ENCODE measurements at places on chromosomes 5 and 9.

- DNase-seq = peak; percentile 63
Observed at GRCh38 chr5:140402258-140403074, 833 bp downstream of the ANKHD1 start.

- no peak for DNase-seq
Observed at GRCh38 chr5:173326501-173326960, 1.7 kb downstream of the STC2 start.

DNA sequence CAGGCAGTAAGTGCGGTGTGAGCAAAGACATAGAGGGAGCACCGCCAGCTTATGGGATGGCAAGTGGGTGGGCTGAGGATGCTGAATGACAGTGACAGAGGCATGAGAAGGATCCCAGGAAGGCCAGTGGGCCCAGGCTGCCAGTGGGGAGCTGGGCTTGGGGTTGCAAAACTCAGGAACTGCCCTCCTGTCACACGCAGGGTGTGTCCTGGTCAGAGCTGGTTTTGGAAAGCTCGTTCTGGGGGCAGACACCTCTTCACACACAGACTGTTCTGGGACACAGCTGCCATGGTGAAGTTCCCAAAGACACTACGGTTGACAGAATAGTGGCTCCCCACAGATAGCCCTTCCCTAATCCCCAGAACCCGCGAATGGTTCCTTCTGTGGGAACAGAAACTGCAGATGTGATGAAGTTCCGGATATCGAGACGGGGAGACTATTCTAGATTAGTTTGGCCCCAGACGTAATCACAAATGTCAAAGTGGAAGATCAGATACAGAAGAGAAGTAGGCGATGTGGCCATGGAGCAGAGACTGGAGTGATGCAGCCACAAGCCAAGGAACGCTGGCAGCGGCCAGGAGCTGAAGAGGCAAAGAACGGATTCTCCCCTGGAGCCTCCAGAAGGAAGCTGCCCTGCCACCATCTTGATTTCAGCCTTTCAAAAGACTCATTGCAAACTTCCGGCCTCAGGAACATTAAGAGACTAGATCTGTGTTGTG lies 159.0 kb downstream of the COL23A1 start:
- DNase-seq = no peak

DNA sequence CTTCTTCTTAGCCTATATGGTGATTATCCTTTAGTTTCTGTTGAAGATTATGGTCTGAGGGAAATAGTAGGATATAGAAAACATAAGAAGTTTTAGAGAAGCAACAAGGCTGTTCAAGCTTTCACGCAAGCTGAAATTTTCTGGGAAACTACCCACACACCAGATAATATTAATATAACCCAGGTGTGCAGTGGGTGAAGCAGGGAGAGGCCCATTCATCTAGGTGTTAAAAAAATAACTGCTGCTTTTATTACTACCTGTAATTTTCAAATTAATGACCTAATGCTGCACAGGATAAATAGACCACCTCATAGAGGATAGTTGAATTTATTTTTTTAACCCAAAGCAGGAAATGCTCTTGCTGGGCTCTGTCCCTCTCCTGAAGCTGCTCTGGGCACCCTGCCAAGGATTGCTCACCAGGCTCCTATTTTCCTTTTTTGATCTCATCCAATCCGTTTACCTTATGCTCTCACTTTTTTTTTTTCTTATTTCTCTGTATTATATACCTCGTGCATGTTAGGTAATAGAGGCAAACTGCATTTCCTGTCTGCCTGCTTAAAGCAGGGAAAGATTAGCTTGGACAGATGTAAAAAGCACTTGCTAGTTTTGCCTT lies 124.3 kb upstream of the SLC12A2 start:
- DNase-seq = peak; percentile 63

GRCh38 chr9:136854113-136854841 lies 2.1 kb downstream of the MAMDC4 start:
- peak; percentile 27 for DNase-seq
